ENCODE measurements at places on chromosomes 11 and 22.

GRCh38 chr22:48433647-48434046 is 1394.0 kb downstream of the BRD1 start:
- H3K36me3 ChIP-seq, result no peaks in the 10 kb centered on the region
- no peaks in the 10 kb centered on the region for H3K4me1 ChIP-seq
- H3K27me3 ChIP-seq, result no peaks in the 10 kb centered on the region
- DNase-seq, result no peak
- no peak overlapping the region for H3K4me3 ChIP-seq

GRCh38 chr11:134110252-134110815 is 41.5 kb downstream of the JAM3 start:
- no peaks in the 10 kb centered on the region for H3K4me1 ChIP-seq
- H3K36me3 ChIP-seq, result no peaks in the 10 kb centered on the region
- H3K4me3 ChIP-seq, result no peak overlapping the region

DNA sequence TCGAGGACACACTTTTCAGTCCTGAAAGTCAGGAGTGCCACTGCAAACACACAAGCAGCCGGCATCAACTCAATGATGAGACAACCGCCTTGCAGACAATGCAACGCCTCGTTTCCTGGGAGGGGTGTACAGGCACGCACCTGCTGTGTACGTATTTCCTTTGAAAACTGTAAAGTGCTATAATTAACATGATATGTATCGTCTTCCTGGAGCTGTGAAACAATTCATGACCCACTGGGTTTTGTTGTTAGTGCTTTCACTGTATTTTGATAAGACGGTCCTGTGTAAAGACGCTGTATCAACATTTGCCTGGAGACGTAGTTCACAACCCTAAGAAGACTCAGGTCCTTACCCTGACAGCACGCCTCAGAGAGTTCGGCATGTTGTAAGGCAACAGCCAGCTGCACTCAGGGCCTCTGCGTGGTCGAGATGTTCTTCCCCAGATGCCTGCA is 105.7 kb upstream of the ANO1 start:
- no peak overlapping the region for H3K4me3 ChIP-seq
- peak overlapping the region; percentile 13 for H3K27ac ChIP-seq
- peaks cover 2% of the 10 kb centered on the region for H3K27me3 ChIP-seq
- DNase-seq, result no peak
- peaks cover 16% of the 10 kb centered on the region for H3K4me1 ChIP-seq

- DNase-seq, result no peak
- H3K36me3 ChIP-seq, result no peaks in the 10 kb centered on the region
- H3K27ac ChIP-seq, result no peak overlapping the region
- H3K4me3 ChIP-seq, result no peak overlapping the region
Measured at GRCh38 chr22:37496651-37497050, 10.5 kb upstream of the MFNG start.

- peaks cover 18% of the 10 kb centered on the region for H3K27me3 ChIP-seq
- no peaks in the 10 kb centered on the region for H3K4me1 ChIP-seq
- no peaks in the 10 kb centered on the region for H3K36me3 ChIP-seq
- H3K27ac ChIP-seq, result no peak overlapping the region
Measured at GRCh38 chr11:64036087-64037026, 626 bp downstream of the FLRT1 start.

- no peak for DNase-seq
- H3K27ac ChIP-seq, result no peak overlapping the region
- H3K4me1 ChIP-seq, result no peaks in the 10 kb centered on the region
- no peaks in the 10 kb centered on the region for H3K36me3 ChIP-seq
- H3K27me3 ChIP-seq, result peaks cover 11% of the 10 kb centered on the region
Measured at GRCh38 chr11:120039039-120039438, 98.9 kb downstream of the TRIM29 start.

GRCh38 chr11:131593301-131593700 is 222.9 kb downstream of the NTM start:
- H3K4me1 ChIP-seq, result no peaks in the 10 kb centered on the region
- no peaks in the 10 kb centered on the region for H3K36me3 ChIP-seq
- no peaks in the 10 kb centered on the region for H3K27me3 ChIP-seq
- H3K27ac ChIP-seq, result no peak overlapping the region
- no peak overlapping the region for H3K4me3 ChIP-seq

- H3K27ac ChIP-seq, result no peak overlapping the region
- no peaks in the 10 kb centered on the region for H3K36me3 ChIP-seq
- H3K4me3 ChIP-seq, result no peak overlapping the region
- peaks cover 9% of the 10 kb centered on the region for H3K27me3 ChIP-seq
Measured at GRCh38 chr11:32034680-32035079, 56.2 kb upstream of the RCN1 start.

DNA sequence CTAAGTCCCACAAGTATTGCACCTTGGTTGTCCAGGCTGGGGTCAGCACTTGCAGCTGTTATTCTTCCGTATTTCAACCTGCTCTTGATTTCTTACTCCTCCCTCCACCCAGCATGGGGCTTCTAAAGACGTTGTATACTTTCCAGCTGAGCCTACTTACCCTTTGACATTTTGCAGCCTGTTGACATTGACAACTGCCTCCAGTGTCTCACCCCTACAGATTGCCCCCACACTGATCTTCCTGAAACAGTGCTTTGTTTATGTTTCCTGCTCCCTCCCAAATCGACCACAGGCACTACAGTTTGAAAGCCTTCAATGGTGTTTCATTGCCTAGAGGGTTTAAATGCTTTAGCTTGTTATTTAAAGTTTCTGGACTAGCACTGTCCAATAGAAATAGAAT is 56.6 kb downstream of the FAM83F start:
- peak overlapping the region; percentile 19 for H3K4me3 ChIP-seq
- no peak overlapping the region for H3K27ac ChIP-seq
- DNase-seq, result no peak
- peaks cover 40% of the 10 kb centered on the region for H3K4me1 ChIP-seq

- H3K27me3 ChIP-seq, result no peaks in the 10 kb centered on the region
- peak overlapping the region; percentile 76 for H3K27ac ChIP-seq
- H3K4me3 ChIP-seq, result peak overlapping the region; percentile 48
- H3K36me3 ChIP-seq, result peaks cover 6% of the 10 kb centered on the region
- H3K4me1 ChIP-seq, result peaks cover 61% of the 10 kb centered on the region
Measured at GRCh38 chr11:3905080-3905953, 49.9 kb downstream of the STIM1 start.

DNA sequence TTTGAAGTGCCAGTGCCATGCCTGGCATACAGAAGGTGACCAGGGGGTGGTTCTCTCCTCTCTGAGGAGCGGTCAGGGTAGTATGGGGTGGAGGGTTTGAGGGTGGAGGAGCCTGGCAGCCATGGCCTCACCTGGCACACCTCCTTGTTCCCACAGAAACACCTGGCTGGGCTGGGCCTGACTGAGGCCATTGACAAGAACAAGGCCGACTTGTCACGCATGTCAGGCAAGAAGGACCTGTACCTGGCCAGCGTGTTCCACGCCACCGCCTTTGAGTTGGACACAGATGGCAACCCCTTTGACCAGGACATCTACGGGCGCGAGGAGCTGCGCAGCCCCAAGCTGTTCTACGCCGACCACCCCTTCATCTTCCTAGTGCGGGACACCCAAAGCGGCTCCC is 9.6 kb downstream of the SERPINH1 start:
- peaks cover 15% of the 10 kb centered on the region for H3K36me3 ChIP-seq
- DNase-seq, result no peak
- no peaks in the 10 kb centered on the region for H3K4me1 ChIP-seq
- no peaks in the 10 kb centered on the region for H3K27me3 ChIP-seq

DNA sequence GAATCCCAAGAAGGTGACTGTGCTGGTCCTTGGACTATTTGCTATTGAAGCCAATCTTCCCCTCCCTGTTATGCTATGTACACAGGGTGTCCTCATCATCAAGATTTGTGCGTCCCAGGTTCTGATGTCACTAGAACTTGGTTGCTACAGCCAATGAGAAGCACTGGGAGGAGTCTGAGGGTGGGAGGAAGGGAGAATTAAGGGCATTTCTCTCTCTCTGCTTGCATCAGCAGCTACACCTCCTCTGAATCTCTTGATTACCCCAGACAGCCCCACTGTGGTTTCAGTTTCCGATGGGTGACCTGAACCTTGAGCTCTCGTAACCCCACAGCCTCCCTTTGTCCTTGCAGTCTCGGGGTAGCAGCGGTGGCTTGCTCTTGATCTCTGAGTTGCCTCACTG is 212.4 kb upstream of the SESN3 start:
- no peak for DNase-seq
- H3K27me3 ChIP-seq, result peaks cover 3% of the 10 kb centered on the region
- H3K27ac ChIP-seq, result no peak overlapping the region

DNA sequence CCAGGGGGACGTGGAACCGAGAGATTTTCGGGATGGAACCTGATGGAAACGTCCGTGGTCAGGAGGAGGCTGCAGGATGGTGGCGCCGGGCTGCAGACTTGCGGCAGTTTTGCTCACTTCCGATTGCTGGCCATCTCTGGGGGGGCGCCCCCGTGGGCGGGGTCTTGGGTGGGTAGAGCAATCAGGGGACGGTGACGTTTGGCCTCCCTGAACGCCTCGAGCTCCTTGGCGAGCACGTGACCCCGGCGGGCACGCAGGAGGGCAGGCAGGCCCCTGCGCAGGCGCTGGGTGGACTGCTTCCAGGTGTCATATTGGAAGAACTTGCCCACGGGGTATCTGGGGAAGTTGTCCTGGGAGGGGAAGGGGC is 6.3 kb downstream of the IGF2 start:
- H3K4me1 ChIP-seq, result no peaks in the 10 kb centered on the region
- no peak overlapping the region for H3K4me3 ChIP-seq
- no peak for DNase-seq
- peaks cover 41% of the 10 kb centered on the region for H3K27me3 ChIP-seq

DNA sequence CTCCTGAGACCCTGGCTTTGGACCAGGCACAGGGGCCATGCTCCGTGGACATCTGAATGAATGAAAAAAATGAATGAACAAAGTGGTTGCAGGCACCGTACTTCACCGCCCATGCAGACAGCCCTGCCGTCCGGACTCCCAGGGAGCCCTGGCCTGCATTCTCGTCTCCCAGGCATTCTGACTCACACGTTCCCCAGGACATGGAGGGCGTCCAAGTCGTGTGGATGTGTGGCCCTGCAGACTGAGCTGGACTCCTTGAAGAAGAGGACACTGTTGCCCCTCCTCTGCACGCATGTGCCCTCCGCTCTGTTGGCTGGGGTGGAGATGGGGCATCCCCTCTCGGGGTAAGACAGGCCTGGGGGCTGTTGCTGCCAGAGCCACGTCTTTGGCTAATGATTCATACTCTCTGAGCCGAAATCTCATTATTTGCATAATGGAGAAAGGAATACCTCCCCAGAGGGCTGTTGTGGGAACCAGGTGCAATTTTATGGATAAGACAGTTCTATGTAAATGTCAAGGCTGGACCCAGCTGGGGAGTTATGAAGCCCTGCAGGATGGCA is 49.7 kb downstream of the RTL6 start:
- H3K4me3 ChIP-seq, result no peak overlapping the region
- H3K27me3 ChIP-seq, result peaks cover 4% of the 10 kb centered on the region
- no peaks in the 10 kb centered on the region for H3K4me1 ChIP-seq
- H3K36me3 ChIP-seq, result peaks cover 2% of the 10 kb centered on the region

GRCh38 chr11:4704054-4704789 is at the start of gene MMP26:
MMP26 (plus strand) TSS chr11:4704784.
- H3K36me3 ChIP-seq, result no peaks in the 10 kb centered on the region
- H3K4me3 ChIP-seq, result no peak within 1 kb of the TSS
- H3K27me3 ChIP-seq, result no peaks in the 10 kb centered on the region
- no peak within 1 kb of the TSS for H3K27ac ChIP-seq

DNA sequence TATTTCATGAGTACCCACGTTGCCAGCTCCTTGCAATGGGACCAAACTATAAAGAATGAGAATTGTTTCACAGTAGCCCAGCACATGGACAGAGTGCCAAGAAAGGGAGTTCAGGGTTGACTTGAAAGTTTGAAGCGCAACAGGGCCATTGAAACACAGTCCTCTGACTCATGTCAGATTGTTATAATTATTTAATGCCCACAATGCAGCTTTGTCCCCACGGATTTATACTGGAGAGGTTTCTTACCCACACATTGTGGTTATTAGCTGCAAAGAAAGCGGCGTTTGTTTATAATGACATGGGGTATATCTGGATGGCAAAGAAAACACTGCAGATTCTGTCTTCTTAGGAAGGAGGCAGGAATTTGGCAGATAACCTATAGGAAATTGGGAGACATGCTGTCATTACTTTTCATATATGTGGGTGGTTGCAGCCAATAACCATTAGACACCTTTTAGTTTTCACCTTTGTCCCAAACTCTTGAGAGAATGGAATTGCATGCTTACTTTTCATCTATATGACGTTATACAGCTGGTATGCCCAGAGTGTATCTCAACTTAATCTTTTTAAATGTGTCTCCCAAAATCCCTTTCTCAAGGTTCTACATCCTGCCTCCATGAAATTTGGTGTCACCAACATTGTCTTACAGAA is 143.6 kb downstream of the TEAD1 start:
- H3K36me3 ChIP-seq, result no peaks in the 10 kb centered on the region
- no peak overlapping the region for H3K4me3 ChIP-seq
- no peak for DNase-seq
- peaks cover 24% of the 10 kb centered on the region for H3K4me1 ChIP-seq
- no peak overlapping the region for H3K27ac ChIP-seq

GRCh38 chr11:32450372-32450771 is 15.0 kb upstream of the WT1 start:
- DNase-seq, result no peak
- peaks cover 8% of the 10 kb centered on the region for H3K27me3 ChIP-seq

GRCh38 chr11:69870766-69871165 is 51.5 kb upstream of the FGF3 start:
- H3K4me3 ChIP-seq, result no peak overlapping the region
- H3K4me1 ChIP-seq, result no peaks in the 10 kb centered on the region
- H3K27ac ChIP-seq, result no peak overlapping the region
- no peaks in the 10 kb centered on the region for H3K36me3 ChIP-seq
- H3K27me3 ChIP-seq, result peaks cover 6% of the 10 kb centered on the region

DNA sequence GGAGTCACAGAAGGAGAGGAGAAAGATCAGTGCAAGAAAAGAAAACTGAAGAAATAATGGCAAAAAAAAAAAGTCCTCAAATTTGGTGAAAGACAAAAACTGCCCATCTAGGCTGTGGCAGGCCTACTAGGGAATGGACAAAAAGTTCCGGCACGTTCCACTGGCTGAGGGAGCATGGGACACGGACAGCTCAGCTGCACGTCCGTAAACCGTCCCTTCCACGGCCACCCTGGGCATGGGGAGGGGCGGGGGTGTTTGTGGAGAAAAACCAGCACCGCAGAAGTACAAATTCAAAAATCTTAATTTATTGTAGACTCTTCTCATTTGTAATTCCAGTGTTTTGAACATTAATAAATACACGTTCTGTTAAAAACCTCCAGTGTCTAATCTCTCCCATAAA is 25.4 kb downstream of the TRMU start:
- H3K4me1 ChIP-seq, result no peaks in the 10 kb centered on the region
- no peak overlapping the region for H3K27ac ChIP-seq
- H3K27me3 ChIP-seq, result no peaks in the 10 kb centered on the region
- H3K36me3 ChIP-seq, result peaks cover 4% of the 10 kb centered on the region
- H3K4me3 ChIP-seq, result no peak overlapping the region

GRCh38 chr11:15697437-15698236 is 582.9 kb downstream of the INSC start:
- H3K4me3 ChIP-seq, result no peak overlapping the region
- no peak overlapping the region for H3K27ac ChIP-seq
- DNase-seq, result no peak

DNA sequence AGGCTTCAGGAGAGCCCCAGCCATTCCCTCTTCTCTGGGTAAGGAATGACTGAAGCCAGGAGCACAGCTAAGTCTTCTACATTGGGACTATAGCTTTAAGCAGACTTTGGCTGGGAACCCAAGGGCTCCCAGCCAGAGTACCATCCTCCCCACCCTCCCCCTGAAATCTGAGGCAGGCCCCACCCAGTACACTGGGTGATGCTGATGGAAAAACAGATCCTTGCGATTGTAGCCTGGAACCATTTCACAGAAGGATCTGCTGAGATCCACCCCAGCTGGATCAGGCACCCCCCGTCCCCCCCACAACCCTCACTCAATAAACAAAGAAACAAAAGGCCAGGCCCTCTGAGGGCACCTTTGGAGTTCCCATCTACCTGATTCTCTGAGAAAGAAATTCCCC is 39.8 kb downstream of the IL18BP start:
- H3K4me1 ChIP-seq, result peaks cover 15% of the 10 kb centered on the region
- H3K27ac ChIP-seq, result peak overlapping the region; percentile 20
- no peaks in the 10 kb centered on the region for H3K27me3 ChIP-seq
- no peak for DNase-seq
- H3K4me3 ChIP-seq, result no peak overlapping the region
- peaks cover 20% of the 10 kb centered on the region for H3K36me3 ChIP-seq

All from activated T-helper 1 cell treated with anti-CD3 and anti-CD28 coated beads, Interleukin-12 subunit alpha, Interleukin-12 subunit beta, Interleukin-2, Interleukin-4 antibody, amounts not matched to agents 30 ng/mL and 10 ng/mL and 1 ng/mL, durations not matched to agents 14 hours and 24 hours and 36 hours (primary cell).